A673 (cell line): ENCODE measurements at places on chromosomes 12 and 14. TPM values are rescaled to one million over a fixed set of nuclear protein-coding genes. Genes with fewer than 3 reads are reported as not detected.

C12orf54 gene
- not detected in 2 replicates for total RNA-seq

GRCh38 chr12:100675432-100675831 lies 101.9 kb downstream of the GAS2L3 start:
- H3K4me1 ChIP-seq = peaks cover 4% of the 10 kb centered on the region
- no peaks in the 10 kb centered on the region for H3K27me3 ChIP-seq
- H3K4me3 ChIP-seq = no peak overlapping the region
- no peak overlapping the region for H3K27ac ChIP-seq
- DNase-seq = peak; percentile 82
- no peaks in the 10 kb centered on the region for H3K36me3 ChIP-seq

DNA sequence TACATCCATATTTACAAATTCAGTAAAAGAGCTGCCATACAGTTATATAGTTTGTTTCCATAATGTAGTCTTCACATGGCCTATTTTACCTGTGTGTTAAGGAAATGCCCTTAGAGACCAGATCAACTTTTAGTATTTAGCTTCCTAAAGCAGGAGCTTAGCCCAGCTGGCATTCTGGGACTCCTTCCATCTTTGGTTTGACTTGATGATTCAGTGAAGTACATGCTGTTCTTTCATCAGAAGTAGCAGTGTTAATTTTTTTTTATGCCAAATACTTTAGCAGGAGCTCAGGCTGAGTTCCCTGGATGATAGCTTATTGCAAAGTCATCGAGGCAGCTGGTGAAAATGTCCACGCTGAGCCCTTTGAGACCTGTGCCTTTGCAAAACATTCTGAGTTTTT lies 101.0 kb downstream of the FOXG1 start:
- peaks cover 7% of the 10 kb centered on the region for H3K27me3 ChIP-seq
- DNase-seq = no peak
- H3K4me1 ChIP-seq = no peaks in the 10 kb centered on the region
- H3K36me3 ChIP-seq = no peaks in the 10 kb centered on the region
- no peak overlapping the region for H3K4me3 ChIP-seq

- H3K27me3 ChIP-seq = no peaks in the 10 kb centered on the region
- no peak overlapping the region for H3K27ac ChIP-seq
- DNase-seq = no peak
- H3K4me1 ChIP-seq = no peaks in the 10 kb centered on the region
- no peaks in the 10 kb centered on the region for H3K36me3 ChIP-seq
- H3K4me3 ChIP-seq = no peak overlapping the region
Measured at GRCh38 chr12:104740668-104741067, 217.4 kb downstream of the SLC41A2 start.

DNA sequence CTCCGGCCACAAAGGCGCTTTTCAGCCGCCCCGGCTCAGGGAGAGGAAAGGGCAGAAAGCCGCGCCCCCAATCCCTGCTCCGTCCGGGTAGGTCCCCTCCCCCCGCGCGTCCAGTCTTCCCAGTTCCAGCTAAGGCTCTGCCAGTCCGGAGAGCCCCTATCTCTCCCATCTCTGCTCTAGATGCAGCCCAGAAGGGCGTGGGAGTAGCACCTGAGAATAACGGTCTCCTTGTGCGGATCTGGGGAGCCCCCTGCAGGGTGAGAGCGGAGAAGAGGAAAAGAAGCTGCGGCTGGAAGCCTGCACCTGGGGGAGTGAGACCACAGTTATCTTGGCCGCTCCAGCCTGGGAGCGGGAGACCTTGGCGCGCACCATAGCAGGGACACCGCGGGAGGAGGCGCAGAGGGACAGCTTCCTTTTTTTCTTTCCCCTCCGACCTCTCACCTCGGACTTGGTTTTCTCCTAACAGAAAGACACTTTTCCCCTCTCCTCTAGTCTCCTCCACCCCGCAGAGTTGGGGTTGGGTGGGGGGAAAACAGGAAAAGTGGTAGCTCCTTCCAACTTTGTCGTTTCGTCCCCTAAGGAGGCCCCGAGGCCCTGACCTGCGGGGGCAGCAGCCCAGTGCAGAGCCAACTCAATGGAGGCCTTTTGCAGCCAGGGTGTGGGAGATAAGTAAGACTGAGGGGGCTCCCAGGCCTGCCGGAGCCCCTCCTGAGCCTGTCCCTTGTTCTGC lies 2.4 kb downstream of the DHH start:
- H3K36me3 ChIP-seq = no peaks in the 10 kb centered on the region
- H3K4me1 ChIP-seq = peaks cover 9% of the 10 kb centered on the region
- peaks cover 68% of the 10 kb centered on the region for H3K27me3 ChIP-seq
- no peak overlapping the region for H3K4me3 ChIP-seq
